ENCODE measurements at places on chromosomes 5 and 9.

DNA sequence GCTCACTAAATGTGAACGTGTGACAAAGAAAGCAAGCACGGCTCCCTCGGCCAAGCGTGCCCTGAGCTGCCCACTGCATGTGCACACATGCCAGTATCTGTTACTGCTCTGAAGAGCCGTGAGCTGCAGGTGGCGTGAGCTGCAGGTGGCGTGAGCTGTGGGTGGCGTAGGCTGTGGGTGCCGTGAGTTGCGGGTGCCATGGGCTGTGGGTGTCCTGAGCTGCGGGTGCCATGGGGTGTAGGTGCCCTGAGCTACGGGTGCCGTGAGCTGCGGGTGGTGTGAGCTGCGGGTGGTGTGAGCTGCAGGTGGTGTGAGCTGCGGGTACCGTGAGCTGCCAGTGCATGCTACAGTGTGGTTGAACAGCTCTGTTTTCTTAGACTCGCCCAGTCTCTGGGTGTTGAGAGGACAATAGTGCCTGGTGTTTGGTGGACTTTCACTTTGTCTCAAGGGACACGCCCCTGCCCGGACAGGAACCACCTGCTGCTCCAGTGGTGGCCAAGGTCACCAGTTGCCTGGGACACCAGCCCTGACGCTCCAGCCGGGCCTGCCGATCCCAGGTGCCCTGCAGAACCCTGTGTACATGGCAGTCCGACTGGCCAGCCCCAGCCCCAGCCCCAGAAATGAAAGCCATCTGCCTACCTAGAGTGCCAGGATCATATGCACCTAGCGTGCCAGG is 6.7 kb downstream of the CCDC187 start:
- DNase-seq, result no peak

DNA sequence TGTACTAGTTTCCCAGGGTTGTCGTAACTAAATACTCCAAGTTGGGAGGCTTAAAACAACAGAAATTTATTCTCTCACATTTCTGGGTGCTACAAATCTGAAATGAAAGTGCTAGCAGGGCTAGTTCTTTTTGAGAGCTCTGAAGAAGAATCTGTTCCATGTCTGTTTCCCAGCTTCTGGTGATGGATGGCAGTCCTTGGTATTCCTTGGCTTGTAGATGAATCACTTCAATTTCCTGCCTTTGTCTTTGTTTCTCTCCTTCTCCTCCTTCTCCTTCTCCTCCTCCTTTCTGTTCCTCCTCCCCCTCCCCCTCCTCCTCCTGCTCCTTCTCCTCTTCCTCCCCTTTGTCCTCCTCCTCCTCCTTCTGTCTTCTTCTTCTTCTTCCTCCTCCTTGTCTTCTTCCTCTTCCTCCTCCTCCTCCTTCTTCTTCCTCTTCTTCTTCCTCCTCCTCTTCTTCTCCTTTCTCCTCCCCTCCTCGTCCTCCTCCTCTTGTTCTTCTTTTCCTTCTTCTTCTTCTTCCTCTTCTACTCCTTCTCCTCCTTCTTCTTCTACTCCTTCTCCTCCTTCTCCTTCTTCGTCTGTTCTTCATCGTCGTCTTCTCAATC is 104.7 kb upstream of the ANKRD55 start:
- DNase-seq, result no peak

- DNase-seq, result no peak
Observed at GRCh38 chr9:77885104-77885672, 146.4 kb downstream of the GNAQ start.

GRCh38 chr9:99635032-99635431 is 186.7 kb upstream of the NR4A3 start:
- no peak for DNase-seq

GRCh38 chr5:150402901-150403342 is 9.8 kb downstream of the CD74 start:
- no peak for DNase-seq

DNA sequence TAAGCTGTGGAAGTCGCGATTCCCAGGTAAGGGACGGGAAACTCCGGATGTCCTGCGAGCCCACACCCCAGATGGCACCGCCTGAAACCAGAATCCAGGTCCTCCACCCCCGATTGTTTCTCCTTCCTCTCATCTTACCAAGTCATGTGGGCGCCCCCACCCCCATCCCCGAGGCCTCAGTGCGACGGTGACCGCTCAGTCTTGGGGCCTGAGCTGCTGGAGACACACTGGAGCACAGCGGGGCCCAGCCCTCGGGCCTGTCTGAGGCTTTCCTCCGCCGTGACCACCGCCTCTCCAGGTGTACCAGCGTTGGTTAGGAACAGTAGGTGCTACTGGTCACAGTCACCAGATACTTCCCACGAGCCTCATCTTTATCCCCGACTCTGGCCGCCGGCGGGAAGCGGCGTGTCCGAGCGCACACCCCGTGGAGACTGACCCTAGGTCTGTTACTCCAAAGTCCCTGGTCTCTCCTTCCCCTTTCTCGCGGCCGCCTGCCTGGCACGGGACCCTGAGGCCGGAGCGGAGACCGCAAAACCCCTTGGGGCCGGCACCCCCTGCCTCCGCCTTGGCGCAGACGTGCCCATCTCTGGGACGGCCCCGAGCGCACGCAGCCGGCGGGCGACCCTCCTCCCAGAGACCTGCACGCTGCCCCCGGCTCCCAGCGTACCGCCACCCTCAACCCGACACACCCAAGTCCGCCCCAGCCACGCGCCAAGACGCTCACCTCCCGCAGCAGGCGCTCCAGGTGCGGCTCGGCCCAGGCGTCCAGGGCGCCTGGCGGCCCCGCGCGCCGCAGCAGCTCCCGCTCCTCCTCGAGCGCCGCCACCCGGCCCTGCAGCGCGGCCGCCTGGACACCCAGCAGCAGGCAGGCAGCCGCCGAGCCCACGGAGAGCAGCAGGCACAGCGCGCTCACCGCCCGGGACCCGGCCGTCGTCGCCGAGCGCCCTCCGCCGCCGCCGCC is 733 bp downstream of the COL23A1 start:
- no peak for DNase-seq

GRCh38 chr9:37788332-37788731 is 3.5 kb upstream of the EXOSC3 start:
- no peak for DNase-seq

GRCh38 chr5:67669916-67670315 is 473.3 kb upstream of the CD180 start:
- no peak for DNase-seq

DNA sequence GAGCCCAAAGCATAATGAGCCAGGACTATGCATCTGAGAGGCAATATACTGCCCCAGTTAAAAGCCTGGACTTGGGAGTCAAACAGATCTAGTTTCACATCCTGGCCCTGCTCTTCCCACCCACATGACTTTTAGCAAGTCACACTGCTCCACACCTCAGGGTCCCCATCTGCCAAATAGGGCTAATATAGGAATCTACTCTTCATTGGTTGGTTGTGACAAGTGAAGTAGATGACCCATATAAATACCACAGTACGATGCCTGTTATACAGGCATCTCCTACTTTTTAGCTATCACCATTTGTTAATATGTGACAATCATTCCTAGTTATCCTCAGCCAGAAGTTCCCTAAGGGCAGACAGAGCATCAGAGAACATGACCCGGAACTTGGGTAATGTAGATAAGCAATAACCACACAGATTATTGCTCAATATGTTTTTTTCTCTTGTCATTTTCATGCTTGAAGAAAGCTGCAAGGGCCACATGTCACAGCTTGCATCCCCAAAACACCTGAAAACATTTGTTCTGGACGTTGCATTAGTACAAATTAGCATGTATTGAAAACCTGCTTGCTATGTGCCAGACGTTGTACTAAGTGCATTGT is 20.4 kb downstream of the ADAM19 start:
- DNase-seq, result no peak

GRCh38 chr5:156920861-156921431 is 42.1 kb downstream of the TIMD4 start:
- DNase-seq, result no peak

- DNase-seq, result no peak
Observed at GRCh38 chr9:84557751-84558150, 111.8 kb upstream of the NTRK2 start.

GRCh38 chr5:124419531-124419930 is 326.9 kb downstream of the ZNF608 start:
- DNase-seq, result no peak

Measured in activated T-cell treated with anti-CD3 and anti-CD28 coated beads for 4 hours (primary cell).